ENCODE measurements at places on chromosomes 13 and 19. TPM values are rescaled to one million over a fixed set of nuclear protein-coding genes. Genes with fewer than 3 reads are reported as not detected.

DNA sequence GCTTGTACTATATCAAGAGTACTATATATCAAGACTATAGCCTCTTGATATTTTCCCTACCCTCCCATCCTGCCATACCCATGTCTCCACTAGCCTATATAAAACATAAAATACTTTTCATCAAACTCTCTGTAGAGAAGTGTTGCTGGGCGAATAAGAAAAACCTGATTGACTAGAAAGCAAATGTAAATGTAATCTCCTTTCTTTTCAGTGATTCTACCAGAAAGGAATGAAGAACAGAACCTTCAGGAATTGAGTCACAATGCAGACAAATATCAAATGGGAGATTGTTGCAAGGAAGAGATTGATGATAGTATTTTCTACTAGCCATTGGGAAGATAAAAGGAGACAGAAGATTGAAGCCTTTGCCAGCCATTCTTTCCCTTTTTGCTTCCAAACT is 89.2 kb downstream of the KCNRG start:
- no peak for DNase-seq

DNA sequence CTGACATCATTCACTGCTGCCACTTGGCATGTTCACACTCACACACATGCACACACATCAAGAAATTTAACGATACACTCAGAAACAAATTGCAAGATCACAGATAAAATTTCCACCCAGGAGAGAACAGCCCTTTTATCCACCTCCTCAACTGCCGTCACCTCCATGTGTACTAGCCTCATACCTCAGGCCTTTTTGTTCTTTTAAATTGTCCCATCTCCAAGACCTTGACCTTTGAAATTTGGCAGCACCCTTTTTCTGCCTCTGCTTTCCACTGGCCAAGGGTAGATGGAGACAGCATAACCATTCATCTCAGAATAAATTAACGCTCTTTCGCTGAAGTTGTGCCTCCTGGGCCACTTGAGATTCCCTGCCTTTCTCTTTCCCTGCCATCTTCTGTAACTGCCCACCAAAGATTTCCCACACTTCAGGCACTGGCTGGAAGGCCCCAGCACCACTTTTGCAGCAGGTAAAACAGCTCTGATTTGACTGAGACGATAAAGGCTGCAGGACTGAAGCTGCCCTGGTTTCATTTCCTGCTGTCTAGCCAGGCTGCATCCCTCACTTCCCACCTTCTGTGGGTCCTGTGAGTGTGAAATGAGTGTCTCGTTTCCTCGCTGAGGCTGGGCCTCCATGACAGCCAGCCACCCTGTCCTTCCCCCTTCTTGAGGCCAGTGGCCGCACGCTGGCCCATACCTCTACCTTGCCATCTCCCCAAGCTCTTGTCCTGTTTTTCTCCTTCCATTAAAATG is 39.3 kb downstream of the MBNL2 start:
- no peak for DNase-seq

DNA sequence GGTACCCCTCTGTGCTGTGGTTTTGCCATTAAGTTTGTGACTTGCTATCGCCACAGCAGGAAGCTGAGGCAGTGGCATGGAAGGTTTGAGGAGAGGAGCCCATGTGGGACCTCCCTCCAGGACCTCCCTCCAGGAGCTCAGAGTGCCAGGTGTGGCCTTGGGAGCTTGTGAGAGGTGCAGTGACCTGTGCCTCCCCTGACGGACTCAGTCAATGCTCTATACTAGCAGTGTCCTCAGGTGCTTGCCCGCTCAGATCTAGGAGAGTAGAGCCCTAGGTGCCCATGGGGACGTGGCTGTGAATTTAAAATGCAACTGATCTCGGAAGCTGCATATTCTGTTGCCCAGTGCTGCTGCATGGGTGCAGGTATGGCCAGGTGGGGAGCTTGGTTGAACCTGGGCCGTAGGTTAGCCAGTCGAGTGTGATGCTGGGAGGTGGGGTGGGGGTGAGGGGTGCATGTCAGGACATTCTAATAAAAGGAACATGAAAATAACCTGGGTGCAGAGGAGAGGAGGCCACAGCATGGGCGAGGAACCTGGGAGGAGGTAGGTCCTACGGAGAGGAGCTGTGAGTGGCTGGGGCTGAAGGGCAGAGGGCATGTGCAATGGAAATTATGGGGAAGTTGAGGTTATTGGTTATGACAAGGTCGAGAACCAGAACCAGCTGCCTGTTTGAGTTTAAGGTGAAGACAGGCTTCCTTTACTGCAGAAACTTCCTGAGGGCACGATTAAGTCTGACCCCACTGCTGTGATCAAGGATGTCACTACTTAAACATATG is 41.6 kb downstream of the TEX29 start:
- DNase-seq, result no peak

Gene SIX5
- total RNA-seq, result 13.0 TPM

DNA sequence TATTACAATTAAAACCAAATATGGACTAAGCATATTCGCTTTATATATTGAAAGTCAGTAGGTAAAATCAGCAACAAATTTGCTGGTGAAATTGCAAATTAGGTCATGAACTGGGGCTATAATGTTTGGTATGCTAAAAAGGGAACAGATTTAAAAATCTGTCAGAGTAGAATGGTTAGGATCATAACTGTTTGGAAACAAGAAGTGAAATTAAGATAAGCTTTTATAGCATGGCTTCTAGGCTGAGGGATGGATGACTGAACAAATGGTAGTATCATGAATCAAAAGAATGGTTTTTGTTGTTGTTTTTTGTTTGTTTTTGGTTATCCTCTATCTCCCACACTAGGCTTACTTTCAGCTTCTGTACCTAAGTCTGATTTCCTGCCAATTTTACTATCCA is 1090.4 kb downstream of the PCDH9 start:
- no peak for DNase-seq

DNA sequence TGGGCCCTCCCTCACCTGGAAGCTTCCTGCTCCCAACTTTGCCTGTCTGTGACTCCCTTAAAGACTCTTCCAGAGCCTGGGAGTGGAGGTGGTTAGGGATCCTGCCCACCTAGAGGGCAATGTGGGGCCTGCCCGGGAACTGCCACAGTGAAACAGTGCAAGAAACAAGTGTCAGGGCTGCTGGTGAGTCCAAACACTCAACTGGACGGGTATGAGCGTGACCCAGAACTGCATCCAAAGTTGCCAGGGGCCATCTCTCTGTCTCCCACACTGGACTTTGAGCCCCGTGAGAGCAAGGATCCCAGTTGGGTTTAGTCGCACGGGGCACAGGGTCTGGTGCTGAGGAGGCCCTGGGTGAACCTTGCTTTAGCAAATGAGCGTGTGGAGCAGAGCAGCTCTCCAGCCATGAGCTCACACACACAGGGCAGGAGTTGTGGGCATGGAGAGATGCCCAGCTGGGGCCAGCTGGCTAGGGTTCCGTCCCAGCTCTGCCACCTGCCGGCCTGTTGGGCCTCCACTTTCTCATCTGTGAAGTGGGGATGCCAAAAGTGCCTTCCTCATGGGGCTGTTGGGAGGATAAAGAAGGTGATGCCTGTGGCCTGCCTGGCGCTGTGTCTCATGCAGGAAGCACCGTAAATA is 2.8 kb upstream of the NUMBL start:
- peak; percentile 73 for DNase-seq

DNA sequence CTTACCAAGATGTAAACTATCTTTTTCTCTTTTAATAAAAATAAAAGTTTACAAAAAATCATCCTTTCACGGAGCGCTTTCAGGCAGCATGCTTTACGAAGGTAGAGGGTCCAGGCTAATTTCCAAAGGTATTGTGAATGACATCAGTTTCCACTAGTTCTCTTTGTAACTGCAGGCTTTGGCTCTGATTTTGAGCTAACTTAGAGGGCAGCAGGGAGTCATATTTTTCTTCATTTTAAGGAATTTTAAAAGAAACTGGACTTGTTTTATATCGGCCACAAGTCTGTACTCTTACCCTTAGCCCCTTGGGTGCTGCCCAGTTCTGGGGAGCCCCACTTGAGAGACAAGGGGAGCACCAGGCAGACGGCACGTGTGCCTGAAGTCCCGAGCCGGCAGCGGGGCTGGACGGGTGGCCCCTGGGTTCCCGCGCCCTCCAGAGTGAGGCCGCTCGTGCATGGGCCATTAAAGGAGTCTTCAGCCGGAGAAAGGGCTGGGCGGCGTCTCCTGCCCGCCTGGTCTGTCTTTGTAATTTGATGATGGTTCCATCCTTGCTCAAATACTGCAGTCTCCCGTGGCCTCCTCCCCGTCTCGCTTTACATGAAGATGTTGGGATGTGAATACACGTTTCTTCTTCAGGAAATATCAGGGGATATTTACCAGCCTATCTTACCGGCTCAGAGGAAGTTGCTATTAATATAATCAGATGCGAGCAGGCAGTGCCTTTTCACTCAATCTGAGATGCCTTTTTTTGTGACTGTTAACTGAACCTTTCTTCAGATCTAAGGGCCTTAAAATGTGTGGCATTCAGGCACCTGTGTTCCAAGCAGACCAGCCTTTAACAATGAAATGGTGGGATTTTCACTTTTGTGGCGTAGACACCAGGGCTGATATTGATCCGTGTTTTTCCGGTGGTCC is 67.4 kb downstream of the GGACT start:
- no peak for DNase-seq

GRCh38 chr19:41217741-41218140 is 1.3 kb upstream of the AXL start:
- no peak for DNase-seq

- peak; percentile 40 for DNase-seq
Observed at GRCh38 chr13:110716247-110716515, 2.7 kb downstream of the ING1 start.

GRCh38 chr19:38831142-38831605 is 420 bp downstream of the ECH1 start:
- DNase-seq, result peak; percentile 91

DNA sequence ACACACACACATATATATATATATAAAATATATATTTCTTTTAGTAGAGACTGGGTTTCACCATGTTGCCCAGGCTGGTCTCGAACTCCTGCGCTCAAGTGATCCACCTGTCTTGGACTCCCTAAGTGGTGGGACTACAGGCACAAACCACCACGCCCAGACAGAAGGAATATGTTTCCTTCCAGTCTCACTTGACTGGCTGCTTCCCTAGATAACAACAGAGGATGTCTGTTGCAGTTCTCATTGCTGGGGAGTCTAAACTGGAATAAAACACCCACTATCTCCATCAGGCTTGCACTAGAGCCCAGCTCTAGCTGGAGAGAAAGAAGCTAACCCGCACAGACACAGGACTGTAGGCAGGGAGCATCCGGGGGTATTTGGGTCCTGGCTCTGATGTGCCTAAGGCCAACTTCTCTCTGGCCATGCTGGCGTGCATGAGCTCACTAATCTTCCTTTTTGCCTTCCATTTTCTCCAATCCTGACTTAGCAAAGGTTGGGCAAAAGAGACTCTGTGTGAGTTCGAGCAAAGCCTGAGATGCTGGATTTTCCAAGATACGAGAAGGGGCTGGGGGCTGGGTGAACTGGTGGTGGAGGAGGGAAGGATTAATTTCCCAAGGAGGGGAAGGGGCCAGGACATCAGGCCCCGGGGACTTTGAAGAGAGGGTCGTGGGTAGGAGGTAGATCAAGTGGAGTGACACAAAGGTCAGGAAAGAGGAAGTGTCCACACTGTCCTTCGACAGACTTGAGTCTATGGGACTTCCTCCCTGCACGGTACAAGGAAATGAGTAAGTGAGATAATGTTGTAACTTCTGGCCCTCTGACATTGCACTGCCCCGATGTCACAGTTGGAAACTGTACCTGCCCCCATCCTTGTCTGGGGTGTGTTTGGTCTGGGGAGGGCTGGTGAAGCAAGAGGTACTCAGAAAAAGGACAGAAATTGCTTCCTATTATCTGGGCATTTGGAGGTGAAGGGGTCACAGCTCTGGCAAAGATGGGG is 22.5 kb upstream of the ALOX5AP start:
- DNase-seq, result no peak

Gene CGB3
- not detected for total RNA-seq

- DNase-seq, result no peak
Observed at GRCh38 chr19:48539503-48540096, 12.4 kb upstream of the SULT2B1 start.

Gene ZNF729
- not detected for total RNA-seq

Gene PTPRH
- 0.31 TPM for total RNA-seq

Gene NOVA2
- not detected for total RNA-seq
